ENCODE measurements at places on chromosomes 7 and 10.

GRCh38 chr7:109456116-109456515 is 886.4 kb downstream of the DNAJB9 start:
- DNase-seq: no peak

DNA sequence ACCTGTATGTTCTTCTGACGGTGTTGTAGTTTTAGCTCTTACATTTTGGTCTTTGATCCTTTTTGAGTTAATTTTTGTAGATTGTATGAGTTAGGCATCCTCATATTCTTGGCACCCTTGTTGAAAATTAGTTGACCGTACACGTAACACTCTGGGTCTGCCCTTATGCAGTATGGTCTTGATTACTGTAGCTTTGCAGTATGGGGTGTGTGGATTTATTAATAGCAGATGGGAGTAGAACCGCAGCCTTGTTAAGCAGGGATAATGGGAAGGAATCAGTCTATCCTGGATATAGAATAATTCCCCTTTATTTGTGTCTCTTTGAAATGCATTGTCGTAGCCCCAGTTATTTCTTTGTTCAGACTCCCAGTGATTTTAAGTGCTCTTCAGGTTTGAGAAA is 95.5 kb downstream of the UBE3C start:
- no peak for DNase-seq

DNA sequence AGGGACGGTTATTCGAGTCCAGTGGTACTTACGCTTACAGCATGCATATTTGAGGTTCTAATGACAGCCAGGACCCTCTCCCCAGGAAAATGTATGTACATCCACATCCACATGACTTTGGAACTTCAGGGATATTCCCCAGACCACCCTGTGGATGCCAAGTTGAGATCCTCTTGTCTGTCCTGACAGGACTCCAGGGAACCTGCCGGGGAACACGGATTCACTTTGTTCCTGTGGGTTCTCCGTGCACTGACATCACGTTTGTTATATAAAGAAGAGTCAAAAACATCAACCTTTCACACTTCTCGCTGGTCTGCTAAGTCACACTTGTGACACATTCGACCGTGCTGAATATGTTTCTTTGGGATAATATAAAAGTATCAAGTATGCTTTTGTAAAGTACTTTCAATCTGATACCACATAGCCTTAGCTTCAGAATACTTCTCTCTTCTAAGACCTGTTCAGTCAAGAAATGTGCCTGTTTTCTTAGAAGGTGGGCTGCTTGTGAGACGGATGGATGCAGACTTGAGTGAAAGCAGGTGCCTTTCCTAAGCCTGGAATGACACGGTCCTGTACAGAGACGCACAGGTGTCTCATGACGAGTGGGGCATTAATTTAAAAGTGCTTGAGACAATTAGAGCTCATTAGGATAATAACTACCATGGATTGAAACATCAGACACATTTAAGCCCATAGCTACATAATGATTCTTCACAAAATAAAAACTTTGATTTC is 38.7 kb downstream of the CALML5 start:
- DNase-seq: no peak

DNA sequence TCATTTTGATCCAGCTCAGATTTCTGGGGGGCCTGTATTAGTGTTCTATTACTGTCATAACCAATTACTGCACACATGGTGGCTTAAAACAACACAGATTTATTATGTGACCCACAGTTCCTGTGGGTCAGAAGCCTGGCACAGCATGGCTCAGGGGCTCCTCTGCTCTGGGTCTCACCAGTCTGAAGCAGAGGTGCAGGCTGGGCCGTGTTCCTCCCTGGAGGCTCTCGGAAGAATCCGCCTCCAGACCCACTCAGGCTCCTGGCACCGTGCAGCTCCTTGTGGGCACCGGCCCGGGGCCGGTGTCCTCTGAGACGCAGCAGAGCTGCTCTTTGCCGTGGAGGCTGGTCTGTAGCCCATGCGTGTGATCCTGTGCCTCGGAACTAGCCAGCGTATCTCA is 61.5 kb downstream of the RAMP3 start:
- no peak for DNase-seq

DNA sequence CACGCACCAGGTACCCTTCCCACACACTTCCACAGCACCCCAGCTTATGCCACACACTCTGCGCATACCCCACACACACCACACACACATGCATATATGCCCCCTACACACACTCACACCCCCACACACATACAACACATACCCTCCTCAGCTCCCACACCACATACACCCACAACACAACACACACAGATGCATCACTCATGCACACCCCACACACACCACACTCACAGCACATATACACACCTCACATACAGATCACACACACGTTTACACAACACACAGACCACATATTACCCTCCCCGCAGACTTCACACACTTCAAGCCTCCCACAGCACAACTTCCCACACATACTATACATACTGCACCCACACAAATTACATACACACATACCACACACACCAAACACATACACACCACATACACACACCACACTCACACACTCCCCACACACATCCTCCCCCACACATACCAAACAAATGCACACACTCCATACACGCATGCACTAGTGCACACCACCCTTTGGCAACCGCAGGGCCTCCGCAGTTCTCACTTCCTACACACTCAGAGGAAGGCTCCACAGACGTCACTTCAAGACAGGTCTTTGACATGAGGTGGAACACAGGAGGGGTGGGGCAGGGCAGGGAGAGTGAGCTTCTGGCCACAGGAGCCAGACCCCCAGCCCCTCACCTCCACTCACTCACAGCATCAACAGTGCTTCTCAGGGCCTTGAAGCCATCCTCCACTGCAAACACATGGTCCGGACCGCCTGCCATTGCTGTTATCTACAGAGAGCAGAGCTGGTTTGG is 18.5 kb upstream of the ANTXRL start:
- DNase-seq: no peak

GRCh38 chr10:63977329-63977923 is 456.2 kb downstream of the REEP3 start:
- DNase-seq: peak; percentile 19

DNA sequence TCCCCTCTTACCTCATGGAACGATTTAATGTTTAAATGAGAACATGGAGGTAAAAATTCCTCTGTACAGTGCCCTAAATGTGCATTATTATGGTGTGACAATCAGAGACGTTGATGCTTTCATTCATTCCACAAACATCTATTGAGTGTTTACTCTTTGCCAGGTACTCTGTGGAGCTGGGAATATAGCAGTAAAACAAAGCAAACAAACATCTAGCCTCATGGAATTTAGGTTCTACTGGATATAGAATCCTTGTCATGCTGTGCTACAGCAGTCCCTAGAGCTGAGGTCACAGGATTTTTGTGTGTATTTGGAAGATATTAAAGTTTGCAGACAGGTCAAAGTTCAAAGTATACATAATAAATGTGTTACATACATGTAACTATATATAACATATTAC is 140.7 kb downstream of the CUBN start:
- no peak for DNase-seq

DNA sequence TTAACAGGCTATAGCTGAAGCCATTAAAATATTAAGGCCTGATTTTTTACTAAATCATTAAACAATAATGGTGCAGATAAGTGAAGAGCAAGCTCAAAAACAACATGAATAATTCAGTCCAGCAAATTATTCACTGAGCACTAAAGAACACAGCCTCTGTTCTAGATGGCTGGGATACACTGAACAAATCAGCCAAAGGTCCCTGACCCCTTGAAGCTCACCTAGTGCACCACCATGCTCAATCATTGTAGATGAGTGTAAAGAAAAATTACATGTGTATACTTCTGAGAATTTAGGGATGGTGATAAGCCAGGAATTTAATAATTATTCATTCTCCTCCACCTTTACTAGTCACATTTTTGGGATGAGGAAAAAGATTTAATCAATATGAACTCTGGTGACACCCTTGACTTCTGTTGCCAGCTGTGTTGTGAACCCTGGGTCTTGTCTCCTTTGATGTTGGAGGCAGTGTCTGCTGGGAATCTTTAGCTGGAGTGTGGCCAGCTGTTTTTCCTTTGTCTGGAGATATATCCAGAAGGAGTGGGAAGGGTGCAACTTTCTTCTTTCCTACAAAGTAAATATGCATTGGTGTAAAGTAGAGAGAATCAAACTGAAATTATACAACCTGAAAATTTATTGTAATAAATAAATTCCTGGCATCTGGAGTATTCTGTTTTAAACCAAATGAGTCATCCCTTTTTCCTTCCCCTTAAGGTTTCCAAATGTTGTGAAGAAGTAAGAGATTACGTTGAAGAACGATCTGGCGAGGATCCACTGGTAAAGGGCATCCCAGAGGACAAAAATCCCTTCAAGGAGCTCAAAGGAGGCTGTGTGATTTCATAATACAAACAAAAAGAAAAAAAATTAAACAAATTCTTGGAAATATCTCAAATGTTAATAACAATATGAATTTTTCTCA is 4.0 kb downstream of the GNGT1 start:
- no peak for DNase-seq

GRCh38 chr7:2098056-2098455 is 134.7 kb downstream of the MAD1L1 start:
- no peak for DNase-seq

- DNase-seq: no peak
These were observed 15.1 kb downstream of the CNTNAP2 start for GRCh38 chr7:146131701-146132100.

DNA sequence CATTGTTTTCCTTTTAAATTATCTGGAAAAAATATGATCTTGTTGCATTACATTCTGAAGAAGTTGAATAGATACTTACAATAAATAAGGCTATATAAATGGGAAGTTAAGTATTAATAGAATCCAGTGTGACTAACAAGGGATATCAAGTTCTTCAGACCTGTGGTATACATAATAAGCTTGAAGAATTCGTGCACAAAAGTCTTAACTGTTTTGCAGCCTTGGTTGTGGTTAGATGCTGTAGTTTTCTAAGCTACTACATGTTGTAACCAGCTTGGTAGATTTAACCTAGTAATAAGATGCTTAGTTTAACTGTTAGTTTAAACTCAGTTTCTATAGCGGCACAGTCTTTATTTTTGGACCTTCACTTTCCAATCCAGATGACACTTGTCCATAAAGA is 106.2 kb upstream of the GLCCI1 start:
- DNase-seq: no peak

- DNase-seq: no peak
These were observed 71.0 kb downstream of the MKI67 start for GRCh38 chr10:128055061-128055868.

- DNase-seq: no peak
These were observed 419.3 kb upstream of the ZMIZ1 start for GRCh38 chr10:78649429-78649828.

- no peak for DNase-seq
These were observed 143.1 kb downstream of the OTUD1 start for GRCh38 chr10:23581906-23582450.

- DNase-seq: no peak
These were observed 58.2 kb upstream of the DNAAF5 start for GRCh38 chr7:668139-668931.

GRCh38 chr10:113287592-113287991 is 265.3 kb upstream of the HABP2 start:
- no peak for DNase-seq

DNA sequence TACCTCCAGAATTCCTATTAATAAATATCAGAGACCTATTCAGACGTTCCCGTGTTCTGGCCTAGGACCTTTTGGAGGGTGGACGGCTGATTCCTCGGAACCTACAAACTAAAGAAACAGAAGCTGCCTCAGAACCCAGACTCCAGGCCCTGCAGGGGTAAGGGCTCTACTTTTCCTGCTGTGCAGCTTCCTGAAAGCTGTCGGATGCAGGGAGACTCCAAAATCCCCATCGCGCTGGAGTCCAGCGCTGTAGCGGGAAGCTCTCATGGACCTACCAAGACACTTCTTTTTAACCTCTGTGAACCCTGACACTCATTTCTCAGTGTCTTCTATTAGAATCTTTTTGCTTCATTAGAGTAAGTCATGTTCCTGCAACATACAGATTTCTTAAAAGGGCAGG is 244.5 kb upstream of the PITRM1 start:
- no peak for DNase-seq

DNA sequence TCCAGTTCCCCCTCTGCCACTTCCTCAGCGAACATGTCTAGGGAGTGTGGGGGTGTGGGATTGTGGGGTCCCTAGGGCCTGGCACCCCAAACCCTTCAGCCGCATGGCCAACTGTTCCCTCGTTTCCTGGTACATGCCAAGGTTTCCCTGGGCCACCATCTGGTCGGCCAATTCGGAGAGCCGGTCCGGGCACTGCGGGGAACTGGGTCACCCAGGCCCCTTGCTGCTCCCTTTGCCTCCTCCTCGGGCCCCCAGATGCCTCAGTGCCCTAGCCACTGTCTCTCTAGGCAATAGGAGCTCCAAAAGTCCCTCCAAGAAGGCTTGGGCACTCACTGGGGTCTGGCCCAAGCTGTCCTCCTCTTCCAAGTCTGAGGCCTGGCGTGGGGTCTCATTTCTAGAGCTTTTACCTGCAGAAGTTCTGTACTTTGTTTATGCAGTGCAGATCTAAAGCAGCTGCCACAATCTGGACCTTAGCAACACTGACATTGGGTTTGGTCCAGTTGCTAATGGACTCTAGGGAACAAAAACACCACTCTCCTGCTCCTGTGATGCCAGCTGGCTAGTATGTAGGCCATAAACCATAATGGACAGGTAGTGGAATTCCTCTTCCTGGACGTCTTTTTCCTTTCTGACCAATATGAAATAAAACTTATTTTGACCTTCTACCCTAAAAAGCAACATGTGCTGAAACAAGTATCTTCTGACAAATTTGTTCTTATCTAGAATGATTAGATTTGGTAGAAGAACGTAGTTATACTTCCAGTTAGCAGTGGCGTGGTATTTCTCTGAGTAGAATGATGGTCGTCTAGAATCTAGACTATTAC is 172.9 kb downstream of the LRRC4 start:
- DNase-seq: no peak

GRCh38 chr7:38000272-38000671 is 79.8 kb downstream of the EPDR1 start:
- no peak for DNase-seq

DNA sequence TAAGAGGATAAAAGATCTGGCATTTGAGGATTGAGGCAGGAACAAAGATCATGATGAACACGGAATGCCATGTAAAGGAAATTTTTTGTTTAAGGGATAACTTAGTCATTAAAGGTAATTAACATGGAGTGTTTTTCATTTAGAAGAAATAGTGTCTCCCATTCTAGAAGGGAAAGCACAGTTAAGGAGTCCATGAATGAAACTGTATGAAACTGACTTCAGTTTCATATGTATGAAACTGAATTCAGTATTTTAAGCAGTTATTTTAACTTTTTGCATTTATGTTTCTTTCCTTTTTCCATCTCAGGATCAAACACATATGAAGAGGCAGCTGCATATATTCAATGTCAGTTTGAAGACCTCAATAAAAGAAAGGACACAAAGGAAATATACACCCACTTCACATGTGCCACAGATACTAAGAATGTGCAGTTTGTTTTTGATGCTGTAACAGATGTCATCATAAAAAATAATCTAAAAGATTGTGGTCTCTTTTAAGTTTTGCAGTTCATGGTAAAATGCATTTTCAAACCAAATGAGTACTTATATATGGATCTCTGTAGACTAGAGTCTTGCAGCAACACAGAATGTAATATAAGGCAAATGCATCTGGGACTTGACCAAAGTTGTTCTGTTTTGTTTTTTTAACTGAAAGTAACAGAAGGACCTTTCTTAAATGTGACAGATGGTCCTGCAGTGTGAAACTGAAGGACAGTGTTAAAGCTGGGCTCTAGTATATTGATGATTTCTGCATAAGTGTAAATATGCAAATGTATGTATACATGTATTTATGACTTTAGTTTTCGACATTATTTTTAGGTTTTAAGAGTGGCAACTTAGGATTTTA is 82.6 kb downstream of the GNAI1 start:
- no peak for DNase-seq

- DNase-seq: no peak
These were observed 709.0 kb upstream of the IGFBP3 start for GRCh38 chr7:46630031-46630430.

GRCh38 chr7:132255898-132256297 is 320.4 kb downstream of the PLXNA4 start:
- no peak for DNase-seq

Data from stimulated activated naive B cell treated with anti-CD40 and anti-IgM and Interleukin-4, amounts not matched to agents 10 μg/mL and 1 μg/mL and 100 μg/mL, for 72 hours (primary cell).